ENCODE measurements at places on chromosomes 2 and 18.

DNA sequence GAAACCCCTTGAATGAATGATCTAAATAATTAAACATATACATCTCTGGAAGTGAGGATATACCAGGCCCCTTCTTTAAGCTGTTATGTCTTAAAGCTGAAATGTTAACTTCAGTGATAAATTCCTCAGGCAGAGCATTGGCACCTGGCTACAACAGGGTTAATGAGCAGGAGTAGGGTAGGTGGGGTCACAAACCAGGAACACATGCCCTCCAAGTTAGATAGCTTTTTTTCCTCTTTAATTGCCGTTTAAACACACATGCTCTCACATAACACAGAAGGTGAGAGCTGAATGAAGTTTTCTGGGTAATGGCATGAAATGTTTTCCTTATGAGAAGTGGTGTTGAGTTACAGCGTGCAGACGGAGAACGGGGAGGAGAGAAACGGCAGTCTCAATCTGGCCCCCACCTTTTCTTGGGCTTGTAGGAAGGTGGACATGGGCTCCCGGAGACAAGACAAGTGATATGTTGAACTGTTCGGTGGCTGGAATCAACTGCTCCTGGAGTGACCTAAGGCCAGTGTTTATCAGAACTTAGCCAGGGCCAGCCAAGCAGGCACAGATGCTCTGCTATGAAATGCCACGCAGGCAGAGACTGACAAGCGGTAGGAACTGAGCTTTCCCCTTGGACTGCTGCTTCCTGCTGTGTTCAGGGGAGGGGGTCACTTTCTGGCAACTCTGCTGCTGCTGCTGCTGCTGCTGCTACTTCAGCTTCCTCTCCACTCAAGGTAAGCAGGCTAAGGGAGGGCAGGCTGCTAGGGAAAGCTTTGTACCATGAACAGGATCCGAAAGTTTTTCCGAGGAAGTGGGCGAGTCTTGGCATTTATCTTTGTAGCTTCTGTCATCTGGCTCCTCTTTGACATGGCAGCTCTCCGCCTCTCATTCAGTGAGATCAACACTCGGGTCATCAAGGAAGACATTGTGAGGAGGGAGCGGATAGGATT lies at the start of gene GALNT5:
TSS of gene GALNT5 (plus strand) at position 394 of the 941 bp plus-strand sequence. CDS start at position 772, 378 bp downstream.
- DNase-seq: no peak

GRCh38 chr2:209145941-209146681 lies 277.7 kb upstream of the MAP2 start:
- no peak for DNase-seq

GRCh38 chr18:5296706-5297320 lies 1.3 kb upstream of the ZBTB14 start:
- DNase-seq: peak; percentile 49

DNA sequence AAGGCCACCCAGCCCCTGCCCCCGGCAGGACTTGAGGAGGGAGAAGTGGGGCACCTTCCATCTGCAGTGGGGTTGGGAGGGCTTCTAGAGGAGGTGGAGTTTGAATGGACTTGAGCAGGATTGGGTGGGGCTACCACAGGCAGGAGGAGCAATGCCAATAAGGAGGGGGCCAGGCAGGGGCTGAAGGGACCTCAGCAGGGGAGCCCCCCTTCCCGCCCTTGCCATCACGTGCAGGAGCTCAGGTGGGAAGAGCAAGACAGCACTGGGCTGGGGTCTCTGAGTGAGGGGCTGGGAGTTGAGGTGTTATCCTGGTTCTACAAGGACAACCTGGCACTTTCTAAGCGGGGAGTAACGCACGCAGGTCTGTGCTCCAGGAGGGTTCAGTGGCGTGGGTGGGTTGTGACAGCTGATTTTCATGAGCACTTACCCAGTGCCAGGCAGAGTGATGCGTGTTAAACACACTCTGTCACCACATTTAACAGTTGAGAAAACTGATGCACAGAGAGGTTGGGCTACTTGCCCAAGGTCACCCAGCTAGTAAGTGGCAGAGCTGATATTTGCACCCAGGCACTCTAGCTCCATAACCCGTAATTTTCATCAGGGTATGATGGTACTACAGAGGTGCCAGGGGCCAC lies 4.8 kb downstream of the CHRND start:
- no peak for DNase-seq

GRCh38 chr2:34991508-34992274 lies 1363.9 kb upstream of the CRIM1 start:
- no peak for DNase-seq

- no peak for DNase-seq
These were observed 164.5 kb downstream of the PMAIP1 start for GRCh38 chr18:60064271-60064670.

DNA sequence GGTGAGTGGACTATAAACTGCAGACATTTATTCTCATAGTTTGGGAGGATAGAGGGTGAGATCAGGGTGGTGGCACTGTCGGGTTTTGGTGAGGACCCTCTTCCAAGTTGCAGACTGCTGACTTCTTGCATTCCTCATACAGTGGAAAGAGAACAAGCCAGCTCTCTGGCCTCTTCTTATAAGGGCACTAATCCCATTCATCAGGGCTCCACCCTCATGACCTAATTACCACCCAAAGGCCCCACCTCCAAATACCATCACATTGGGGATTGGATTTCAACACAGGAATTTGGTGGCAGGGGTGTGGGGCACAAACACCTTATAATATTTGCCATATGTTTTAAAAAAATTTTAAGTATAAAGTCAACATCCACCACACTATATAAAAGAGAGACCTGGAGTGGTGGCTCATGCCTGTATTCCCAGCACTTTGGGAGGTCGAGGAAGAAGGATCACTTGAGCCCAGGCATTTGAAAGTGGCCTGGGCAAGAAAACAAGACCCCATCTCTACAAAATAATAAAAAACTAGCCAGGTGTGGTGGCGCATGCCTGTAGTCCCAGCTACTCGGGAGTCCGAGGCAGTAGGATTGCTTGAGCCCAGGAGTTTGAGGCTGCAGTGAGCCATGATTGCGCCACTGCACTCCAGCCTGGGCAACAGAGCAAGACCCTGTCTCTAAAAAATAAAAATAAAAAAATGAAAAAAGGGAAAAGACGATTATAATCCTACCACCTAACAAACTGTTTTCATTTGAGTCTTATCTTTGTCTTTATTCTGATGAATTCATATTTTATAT lies 44.0 kb downstream of the TCF7L1 start:
- DNase-seq: no peak

GRCh38 chr2:191233533-191233932 lies 11.7 kb upstream of the MYO1B start:
- no peak for DNase-seq

GRCh38 chr2:74653589-74653984 lies 460 bp upstream of the SEMA4F start:
- DNase-seq: no peak

DNA sequence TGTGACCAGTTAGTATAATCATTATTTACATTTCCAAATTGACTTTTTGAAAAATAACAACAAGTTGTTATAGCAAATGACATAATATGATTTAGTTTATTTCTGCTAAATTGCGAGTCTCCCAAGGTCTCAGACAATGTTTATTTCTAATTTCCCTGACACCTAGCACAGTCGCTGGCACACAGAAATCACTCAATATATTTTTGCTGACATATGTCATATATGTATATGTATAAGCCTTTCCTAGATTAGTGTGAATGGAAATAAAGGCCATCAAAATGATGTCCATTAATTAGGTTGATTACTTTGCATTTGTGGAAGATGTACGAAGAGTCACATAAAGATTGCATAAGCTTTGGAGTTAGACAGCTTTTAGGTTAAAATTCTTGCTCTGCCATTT lies 136.7 kb upstream of the CDH2 start:
- DNase-seq: no peak

- no peak for DNase-seq
These were observed 612.1 kb downstream of the KCNJ3 start for GRCh38 chr2:155310589-155310988.

- DNase-seq: no peak
These were observed 987.2 kb upstream of the CELF4 start for GRCh38 chr18:38552732-38553321.

GRCh38 chr2:95313296-95314131 lies 16.4 kb downstream of the KCNIP3 start:
- DNase-seq: no peak

DNA sequence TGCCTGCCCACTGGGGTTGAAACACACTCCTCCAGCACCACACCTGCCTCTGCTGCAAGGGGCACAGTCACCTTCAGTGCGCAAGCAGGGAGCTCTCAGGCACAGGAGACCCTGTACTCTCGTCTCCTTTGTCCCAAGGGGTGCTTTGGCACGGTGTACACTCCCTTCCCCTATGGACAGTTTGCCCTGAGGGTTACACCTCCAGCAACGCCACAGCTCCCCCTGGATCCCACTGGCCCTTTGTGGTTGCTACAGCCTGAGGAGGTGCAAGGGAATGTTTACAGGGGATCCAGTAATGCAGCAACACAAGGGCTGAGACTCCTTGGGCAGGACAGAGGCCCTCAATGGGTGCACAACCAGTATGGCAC lies 45.2 kb upstream of the FAM117B start:
- DNase-seq: no peak

GRCh38 chr2:195251214-195251613 lies 405.8 kb upstream of the SLC39A10 start:
- no peak for DNase-seq

Measured in stimulated activated naive CD4-positive, alpha-beta T cell (primary cell).